ENCODE measurements at places on chromosomes 6 and 20.

GRCh38 chr6:107207251-107207873, 92.0 kb upstream of the BEND3 start:
- no peak for DNase-seq

GRCh38 chr6:90993770-90994169, 406.9 kb upstream of the MAP3K7 start:
- DNase-seq = no peak

GRCh38 chr20:21513181-21513663, 642 bp downstream of the NKX2-2 start:
- no peak for DNase-seq

DNA sequence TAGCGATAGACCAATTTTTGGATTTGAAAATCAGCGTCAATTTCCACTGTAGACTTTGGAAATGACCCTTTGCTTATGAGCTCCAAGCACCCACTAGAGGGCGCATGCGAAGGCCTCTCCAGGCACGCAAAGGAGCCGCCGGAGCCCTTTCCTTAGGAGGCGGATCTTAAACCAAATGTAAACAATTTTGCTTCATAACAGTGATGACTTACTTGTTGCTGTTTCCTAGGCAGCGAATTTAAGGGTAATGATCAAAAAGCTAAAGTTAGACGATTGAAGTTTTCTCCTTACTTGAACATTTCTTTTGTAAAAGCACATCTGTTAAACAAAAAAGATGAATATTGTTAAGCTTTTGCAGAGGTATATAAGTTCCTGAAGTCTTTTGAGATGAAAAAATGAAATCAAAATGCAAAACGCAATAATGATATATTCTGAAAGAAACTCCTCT, 29.2 kb upstream of the EXOC2 start:
- DNase-seq = peak; percentile 82

DNA sequence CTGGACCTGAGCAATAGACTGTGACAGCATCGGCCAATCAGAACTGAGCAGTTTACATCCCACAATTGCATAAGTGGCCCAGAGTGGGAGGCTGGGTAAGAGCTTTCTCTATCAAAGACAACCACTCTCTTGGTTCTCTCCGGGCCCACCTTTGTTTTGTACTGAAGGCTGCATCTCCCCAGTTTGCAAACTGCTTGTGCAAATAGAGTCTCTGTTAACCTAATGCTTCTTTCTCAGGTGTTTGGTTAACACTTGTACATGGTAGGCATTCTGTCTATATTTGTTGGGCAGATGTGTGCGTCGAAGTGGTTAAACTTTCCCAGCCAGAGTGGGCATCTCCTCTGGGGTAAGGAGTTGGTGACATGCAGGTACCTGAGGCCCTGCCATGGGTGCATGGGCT, 177.1 kb downstream of the CDH26 start:
- no peak for DNase-seq

DNA sequence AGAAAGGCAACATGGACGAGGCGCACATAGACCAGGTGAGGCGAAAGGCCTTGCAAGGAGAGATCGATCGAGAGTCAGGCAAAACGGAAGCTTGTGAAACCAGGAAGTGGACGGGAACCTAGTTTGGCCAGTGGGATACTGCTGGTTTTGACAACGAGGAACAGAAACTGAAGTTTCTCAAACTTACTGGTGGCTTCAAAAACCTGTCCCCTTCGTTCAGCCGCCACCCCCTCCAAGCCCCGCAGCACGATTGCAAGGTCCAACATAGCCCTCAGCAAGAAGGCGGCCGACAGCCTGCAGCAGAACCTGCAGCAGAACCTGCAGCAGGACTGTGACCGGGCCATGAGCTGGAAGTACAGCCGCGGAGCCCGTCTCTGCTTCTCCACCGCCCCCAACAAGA, 238.0 kb downstream of the KHDC1L start:
- DNase-seq = no peak

- DNase-seq = no peak
These were observed 18.0 kb upstream of the ZFAND3 start for GRCh38 chr6:37801605-37801940.

DNA sequence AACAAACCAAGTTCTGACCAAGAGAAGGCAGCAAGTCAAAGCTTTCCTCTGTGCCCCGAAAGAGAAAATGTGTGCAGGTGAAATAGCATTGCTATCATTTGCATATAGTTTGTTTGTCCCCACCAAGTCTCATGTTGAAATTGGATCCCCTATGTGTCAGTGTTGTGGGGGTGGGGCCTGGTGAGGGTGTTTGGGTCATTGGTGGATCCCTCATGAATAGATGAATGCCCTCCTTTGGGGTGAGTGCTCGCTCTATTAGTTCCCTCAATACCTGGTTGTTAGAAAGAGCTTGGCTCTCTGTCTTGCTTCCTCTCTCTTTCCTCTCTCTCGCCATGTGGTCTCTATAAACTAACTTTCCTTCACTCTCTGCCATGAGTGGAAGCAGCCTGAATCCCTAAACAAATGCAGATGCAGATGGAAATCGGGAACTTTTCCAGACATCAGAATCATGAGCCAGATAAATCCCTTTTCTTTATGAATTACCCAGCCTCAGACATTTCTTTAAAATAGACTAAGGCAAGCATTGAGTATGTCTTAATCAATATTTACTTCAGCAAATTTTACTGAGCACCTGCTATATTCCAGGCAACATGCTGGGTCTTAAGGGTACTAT, 43.8 kb upstream of the SYNDIG1 start:
- no peak for DNase-seq

GRCh38 chr6:12716298-12716916, at the start of gene PHACTR1:
TSS of gene PHACTR1 (plus strand) at chr6:12716767.
- no peak for DNase-seq

DNA sequence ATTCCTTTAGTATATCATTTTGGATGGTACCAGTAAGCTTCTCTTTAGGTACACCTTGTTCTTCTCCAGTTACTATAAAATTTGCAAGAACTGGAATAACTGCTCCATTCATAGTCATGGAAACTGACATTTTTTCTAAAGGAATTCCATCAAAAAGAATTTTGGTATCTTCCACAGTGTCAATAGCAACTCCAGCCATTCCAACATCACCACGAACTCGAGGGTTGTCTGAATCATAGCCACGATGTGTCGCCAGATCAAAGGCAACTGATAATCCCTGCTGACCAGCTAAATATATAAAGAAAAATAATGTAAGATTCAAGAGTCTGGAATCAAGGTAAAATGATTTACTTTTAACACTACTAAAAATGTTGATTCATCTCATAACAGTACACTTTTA, 5.3 kb downstream of the MMUT start:
- peak; percentile 5 for DNase-seq

DNA sequence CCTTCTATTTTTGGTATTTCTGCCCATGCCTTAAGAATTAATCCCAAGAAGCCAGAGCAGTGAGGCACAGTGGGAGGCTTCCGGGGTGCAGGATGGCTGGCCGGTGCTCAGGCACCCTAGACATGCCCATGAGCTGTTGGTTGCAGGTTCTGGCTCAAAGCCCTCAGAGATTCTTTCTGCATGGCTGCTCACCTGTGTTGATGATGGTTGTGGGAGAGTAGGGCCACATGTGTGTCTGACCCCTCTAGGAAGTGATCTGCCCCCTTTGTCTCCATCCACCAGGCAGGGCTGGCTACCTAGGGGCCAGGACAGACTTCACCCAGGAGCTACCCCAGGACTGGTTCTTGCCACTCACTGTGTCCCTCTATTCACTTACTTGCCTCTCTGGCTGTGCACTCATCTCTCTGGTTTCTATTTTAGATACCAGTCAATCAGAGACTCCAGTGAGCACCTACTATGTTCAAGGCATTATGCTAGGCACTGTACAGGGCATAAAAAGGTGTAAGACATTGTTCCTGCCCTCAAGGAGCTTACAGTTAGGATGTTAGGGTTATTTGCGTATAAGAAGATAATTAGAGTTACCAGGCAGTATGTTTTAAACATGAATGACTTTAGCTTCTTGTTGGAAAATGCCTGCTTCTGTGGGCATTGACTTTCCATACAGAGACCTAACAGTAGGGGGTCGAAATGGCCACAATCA, 16.8 kb downstream of the CD83 start:
- DNase-seq = no peak

- peak; percentile 98 for DNase-seq
These were observed 1163.6 kb upstream of the CITED2 start for GRCh38 chr6:140537834-140538705.

- DNase-seq = peak; percentile 37
These were observed 20.8 kb upstream of the IBTK start for GRCh38 chr6:82268301-82268846.

- DNase-seq = peak; percentile 51
These were observed 7.0 kb upstream of the DSE start for GRCh38 chr6:116363759-116364158.

- DNase-seq = no peak
These were observed 11.2 kb downstream of the KIZ start for GRCh38 chr20:21137078-21137477.

GRCh38 chr6:129630596-129630995, 79.4 kb downstream of the ARHGAP18 start:
- no peak for DNase-seq

- no peak for DNase-seq
These were observed 261.0 kb downstream of the ARHGAP18 start for GRCh38 chr6:129448965-129449364.

DNA sequence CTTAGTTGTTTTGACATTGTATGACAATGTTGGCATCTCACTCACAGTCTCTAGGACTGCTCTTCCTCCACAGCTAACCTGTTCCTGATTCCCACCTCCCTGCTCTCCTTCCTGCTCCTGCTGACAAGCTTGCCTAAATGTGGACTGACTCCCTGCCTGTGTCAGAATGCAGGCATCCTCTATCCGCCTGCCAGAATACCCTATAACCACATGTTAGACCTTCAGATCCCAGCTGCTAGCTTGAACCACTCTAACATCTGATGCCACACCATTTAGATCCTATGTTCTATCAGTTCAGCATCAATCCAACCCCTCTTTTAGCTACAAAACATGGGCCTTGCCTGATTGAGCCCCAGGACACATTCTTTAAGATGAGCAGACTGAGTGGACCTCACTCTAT, 12.2 kb downstream of the FILIP1 start:
- no peak for DNase-seq

GRCh38 chr20:5482791-5483190, 166.0 kb upstream of the PROKR2 start:
- DNase-seq = no peak

DNA sequence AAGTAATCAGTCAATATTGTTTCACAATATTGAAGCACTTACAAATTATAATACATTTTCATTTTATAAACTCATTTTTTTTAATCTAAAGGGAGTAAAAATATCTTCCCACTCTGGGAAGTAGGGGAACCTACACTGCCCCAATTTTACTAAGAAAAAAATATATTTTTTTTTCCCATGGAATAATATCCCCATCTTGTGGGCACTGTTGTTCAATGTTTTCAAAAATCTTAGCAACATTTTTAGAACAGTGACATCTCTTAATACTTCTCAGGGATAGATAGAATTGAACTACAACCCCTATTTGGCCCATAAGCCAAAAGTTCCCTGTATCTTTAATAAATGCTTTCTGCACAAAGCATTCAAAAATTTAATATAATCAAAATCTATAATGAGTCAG, 42.9 kb downstream of the ARHGAP18 start:
- no peak for DNase-seq

DNA sequence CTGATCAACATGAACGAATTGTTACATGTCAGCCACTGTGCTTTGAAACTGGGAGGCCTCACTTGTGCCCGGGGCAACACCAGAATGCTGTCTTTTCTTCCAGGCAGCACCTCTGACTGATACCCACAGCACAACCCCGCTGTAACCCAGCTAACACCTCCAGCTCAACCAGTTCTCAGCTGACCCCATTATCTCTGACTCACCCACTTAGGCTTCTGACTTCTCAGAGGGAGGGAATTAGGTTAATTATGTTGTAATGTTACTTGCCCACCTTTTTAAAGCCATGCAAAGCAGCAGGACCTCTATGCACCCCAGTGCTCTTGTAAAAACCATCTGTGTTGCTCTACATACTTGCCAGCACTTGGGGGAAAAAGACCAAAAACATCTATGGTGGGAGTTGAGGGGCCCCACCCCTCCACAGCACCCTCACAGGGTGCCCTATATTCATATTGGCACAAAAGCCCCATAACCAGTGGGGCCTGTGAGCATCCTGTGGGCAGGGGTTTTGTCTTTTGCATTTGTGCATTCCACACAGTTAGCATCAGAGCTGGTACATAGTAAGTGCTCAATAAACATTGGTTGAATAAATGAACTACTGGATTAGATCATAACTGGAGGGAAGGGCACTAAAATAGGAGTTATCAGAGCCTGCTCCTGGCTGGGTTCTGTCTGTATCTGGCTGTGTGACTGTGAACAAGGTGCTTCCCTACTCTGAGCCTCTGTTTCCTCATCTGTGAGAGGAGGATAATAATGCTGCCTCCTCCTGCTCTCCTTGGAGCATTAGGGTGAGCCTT, 22.3 kb downstream of the BNIP5 start:
- DNase-seq = no peak

DNA sequence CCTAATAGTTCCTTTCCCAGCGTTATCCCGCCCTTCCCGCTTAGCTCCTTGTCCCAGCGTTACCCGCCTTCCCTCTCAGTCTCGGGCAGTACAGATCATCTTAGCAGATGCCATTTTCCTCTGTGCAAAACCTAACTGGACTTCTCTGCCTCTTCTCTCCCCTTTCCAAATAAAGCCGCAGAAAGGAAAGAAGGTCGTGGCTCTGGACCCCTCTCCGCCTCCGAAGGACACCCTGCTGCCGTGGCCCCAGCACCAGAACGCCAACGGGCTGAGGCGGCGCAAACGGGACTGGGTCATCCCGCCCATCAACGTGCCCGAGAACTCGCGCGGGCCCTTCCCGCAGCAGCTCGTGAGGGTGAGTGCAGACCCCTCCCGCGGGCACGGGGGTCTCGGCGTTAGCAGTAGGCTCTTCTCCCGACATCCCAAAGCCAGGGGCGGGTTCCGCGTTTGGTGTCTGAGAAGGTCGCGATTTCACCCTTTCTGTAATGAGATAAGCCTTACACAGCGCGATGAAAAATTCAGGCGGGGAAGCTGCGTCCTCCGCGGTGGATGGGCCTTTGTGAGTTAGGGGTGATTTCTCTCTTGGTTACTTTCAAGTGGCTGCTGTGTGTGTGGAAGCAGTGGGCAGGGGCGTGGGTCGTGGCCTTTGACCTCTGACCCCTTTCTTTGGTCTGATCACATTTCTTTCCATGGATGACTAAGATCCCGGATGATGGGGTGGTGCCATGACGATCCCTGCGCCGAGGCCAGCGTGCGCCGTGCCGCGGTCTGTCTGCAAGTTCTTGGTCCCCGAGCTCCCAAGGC, 292.7 kb downstream of the TAF4 start:
- no peak for DNase-seq

- DNase-seq = no peak
These were observed 54.8 kb downstream of the PFDN4 start for GRCh38 chr20:54262671-54263070.

- DNase-seq = no peak
These were observed 56.7 kb downstream of the GJA10 start for GRCh38 chr6:89950879-89951391.

DNA sequence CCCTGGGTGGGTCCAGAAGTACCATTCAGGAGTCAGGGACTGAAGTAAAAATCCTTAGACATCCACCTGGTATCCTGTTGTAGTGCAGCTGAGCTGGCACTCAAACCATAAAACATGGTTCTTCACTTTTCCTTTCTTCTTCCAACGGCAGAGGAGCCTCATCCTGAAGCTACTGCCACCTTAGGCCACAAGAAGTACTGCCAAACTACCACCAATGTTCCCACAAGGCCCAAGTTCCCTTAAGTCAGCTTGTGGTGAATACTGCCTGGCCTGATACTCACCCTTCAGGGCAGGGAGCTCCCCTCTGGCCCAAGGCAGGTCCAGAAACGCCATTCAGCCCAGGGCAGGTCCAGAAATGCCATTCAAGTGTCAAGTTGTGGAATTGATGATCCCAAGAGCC, 1053.4 kb upstream of the CITED2 start:
- DNase-seq = no peak

GRCh38 chr20:60586269-60587050, 628.2 kb downstream of the CDH26 start:
- DNase-seq = no peak
